Stimulated activated CD4-positive, alpha-beta T cell treated with anti-CD3 and anti-CD28 coated beads, Interleukin-15, amount 100 ng/mL, for 1 hour (primary cell): ENCODE measurements at places on chromosomes 2 and 18.

GRCh38 chr2:96555146-96555610, 18.6 kb downstream of the ARID5A start:
- no peak for DNase-seq

GRCh38 chr2:156023229-156023869, 309.2 kb downstream of the NR4A2 start:
- no peak for DNase-seq

- DNase-seq = no peak
Measured at GRCh38 chr2:241109210-241110088, 7.4 kb upstream of the MTERF4 start.

- DNase-seq = no peak
Measured at GRCh38 chr2:120949957-120950590, 214.4 kb downstream of the GLI2 start.

DNA sequence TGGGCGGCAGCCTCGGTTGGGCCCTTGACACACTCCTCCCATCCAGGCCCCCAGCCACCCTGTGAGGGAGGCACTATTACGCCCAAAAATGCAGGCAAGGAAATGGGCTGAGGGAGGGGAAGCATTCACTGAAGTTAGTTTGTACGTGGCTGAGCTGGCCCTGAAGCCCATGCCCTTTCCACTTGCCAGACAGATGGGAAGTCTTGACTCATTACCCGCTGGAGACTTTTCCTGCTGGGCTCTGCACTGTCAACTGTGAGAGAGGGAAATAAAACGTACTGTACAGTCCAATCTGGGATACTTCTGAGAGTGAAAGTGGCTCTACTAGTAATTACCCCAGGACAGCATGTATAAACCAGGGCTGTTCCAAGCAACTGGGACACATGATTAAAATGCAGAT, 125.9 kb downstream of the MSH2 start:
- DNase-seq = no peak

DNA sequence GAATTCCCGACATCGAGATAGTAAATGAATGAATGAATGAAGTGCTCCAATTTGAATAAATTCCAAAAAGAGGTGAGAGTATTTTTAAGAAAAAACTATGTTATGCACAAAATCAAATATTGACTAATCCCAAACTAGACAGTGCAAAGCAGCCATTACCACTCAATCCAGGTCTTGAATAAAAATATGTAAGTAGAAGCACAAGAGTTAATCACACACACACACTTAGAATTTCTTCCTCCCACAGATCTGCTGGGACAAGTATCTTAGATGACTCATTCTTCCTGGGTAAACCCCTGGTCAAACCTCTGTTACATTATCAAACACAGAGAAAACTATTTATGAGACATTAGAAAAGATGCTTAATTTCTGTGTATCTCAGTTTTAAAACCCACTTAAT, 102.0 kb downstream of the PLA2R1 start:
- DNase-seq = no peak

DNA sequence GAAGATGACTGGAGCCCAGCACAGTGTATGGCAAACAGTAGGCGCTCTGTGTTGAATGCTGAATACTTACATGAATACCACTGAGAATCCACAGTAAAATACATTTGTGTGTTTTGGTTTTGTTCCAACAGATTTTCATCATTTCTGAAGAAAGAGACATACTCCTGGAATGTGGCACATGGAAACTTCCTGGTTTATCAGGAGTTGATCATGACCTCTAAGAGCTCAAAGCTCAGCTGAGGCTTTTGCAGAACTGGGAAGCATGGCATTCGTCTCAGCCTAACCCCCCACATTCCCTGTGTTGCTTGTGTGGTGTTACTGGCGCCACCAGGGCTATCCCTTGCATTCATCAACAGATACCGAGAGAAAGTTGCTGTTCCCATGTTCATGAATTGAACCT, 316.9 kb upstream of the REV1 start:
- no peak for DNase-seq

GRCh38 chr18:29181151-29181901, 1004.4 kb upstream of the CDH2 start:
- DNase-seq = no peak

- DNase-seq = no peak
Measured at GRCh38 chr2:233346930-233347329, 7.4 kb upstream of the DGKD start.

DNA sequence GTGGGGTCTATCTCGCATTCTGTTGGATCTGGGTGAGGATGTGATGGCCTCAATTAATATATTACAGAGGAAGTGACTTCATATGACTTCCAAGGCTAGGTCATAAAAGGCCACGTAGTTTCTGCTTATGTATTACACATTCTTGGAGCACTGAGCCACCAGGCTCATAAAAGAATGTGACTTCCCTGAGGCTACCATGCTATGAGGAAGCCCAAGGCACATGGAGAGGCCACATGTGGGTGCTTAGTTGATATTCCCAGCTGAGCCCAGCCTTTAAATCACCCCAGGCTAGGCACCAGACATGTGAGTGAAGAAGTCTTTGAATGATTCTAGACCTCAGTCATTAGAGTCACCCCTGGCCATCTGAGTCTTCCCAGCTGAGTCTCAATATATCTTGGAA, 13.3 kb upstream of the REEP1 start:
- no peak for DNase-seq

DNA sequence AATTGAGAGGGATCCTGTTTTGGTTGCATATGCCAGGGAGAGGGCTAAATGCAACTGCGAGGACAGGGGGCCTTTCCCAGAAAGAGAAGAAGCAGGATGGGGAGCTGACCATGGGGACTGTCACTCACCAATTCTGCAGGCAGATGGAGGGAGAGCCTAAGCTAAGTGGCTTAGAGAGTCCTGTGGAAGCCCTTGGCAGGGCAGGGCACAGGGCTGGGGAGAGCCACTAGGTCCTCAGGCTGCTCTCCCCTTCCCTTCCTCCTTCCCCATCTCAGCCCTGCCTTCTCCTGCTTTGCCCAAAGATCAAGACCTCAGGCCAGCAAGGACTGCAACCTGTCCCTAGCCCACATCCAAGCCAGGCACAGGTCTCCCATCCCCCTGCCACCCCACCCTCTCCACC, 24.4 kb upstream of the CATIP start:
- DNase-seq = no peak

GRCh38 chr2:1664698-1665097, 79.6 kb downstream of the PXDN start:
- no peak for DNase-seq

DNA sequence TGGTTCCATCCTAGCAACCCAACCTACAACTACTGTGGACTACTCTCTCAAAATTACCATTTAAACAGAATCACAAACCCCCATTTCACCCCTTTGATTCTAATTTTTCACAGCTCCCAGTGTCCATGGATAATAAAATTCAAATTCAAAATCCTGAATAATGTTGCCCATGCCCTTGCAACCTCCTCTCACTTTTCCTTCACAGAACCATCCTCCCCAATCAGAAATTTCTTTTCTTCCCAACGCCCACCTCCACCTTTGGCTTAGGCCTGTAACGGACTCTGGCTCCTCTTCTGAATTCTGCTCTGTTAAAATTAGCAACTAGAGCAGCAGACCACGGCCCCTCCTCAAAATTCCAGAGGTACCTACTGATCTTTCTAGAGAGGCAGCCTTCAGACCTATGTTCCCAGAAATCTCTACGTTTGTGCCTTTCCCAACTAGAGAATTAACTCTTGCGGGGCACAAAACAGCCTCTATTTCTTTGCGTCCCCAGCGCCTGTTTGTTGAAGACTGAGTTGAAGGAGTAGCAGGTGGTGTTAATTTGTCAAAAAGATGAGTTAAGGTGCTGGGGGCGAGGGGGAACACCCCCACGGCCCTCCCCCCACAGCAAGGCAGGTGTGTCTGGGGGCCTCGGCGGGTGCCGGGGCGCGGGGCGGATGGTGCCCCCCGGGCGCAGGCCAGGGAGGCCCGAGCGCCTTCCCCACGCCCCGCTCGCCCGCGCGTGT, 428 bp upstream of the MAP3K20 start:
- no peak for DNase-seq

GRCh38 chr2:39730685-39731302, 48.3 kb downstream of the THUMPD2 start:
- DNase-seq = no peak

GRCh38 chr2:41914936-41915335, 132.9 kb upstream of the PKDCC start:
- no peak for DNase-seq

DNA sequence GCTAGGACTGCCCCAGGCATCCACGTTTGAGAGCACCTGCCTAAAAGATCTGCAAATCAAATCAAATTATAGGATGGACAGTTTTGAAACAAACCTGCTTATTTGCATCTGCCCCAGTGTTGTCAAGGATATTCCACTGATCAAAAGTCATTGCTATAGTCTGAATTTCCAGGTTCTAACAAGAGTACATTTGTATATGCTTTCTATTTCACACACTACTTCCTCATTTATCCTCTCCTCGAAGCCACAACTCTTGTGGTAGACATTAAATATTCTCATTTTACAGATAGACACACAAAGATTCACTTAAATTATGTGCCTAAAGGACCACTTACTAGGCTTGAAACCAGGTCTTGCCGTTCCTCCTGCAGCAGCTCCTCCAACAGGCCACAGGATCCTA, 11.9 kb upstream of the TET3 start:
- no peak for DNase-seq

DNA sequence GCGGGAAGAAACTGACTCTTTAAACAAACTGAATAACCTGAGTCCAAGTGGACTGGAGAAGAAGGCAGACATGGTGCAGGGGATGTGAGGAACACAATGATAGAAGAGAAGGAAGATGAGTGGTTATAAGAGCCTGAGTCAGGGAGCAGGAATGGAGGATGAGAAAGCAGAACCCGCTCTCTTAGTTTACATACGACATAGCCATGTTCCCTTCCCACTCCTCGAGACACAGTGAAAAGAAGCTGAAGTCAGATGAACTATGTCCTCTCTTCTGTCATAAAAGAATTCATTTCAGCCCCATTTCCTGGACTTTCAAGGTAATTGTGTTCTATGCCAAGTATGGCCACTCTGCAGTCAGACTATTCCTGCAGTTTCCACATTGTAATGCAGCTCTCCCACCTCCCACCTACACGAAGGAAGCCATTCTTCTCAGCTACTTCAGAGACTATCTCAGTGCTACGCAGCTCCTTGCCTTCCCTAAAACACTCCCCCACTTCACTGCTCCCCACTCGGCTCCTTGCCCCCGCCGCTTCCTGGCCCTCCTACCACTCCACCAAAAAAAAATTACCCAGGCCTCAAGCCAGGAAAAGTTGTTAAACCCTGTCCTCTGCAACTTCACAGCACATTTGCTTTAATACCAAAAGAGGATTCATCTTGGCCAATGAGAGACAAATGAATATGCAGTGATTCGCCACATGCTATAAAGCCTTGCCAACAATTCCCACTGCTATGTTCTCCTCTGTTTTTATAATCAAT, 323.4 kb upstream of the EPHA4 start:
- no peak for DNase-seq

GRCh38 chr2:204514439-204514838, 30.8 kb upstream of the PARD3B start:
- no peak for DNase-seq

DNA sequence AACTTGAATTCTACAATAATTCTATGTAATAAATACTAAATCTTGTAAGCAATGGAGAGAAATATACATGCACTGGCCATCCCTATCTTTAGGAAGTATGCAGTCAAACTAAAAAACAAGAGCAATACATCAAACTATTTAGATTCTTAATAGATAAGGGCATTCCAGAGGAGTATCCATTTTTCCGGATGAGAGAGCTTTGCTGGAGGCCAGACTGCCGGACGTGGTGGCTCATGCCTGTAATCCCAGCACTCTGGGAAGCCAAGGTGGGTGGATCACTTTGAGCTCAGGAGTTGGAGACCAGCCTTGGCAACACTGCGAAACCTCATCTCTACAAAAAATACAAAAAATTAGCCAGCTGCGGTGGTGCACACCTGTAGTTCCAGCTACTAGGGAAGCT, 60.8 kb downstream of the KIF5C start:
- no peak for DNase-seq

- DNase-seq = no peak
Measured at GRCh38 chr2:20214566-20215182, 10.3 kb downstream of the SDC1 start.

- no peak for DNase-seq
Measured at GRCh38 chr2:189516546-189516945, 64.0 kb downstream of the SLC40A1 start.

GRCh38 chr2:23426263-23426905, 41.4 kb downstream of the KLHL29 start:
- no peak for DNase-seq

- DNase-seq = no peak
Measured at GRCh38 chr2:176583607-176584006, 314.4 kb downstream of the MTX2 start.

DNA sequence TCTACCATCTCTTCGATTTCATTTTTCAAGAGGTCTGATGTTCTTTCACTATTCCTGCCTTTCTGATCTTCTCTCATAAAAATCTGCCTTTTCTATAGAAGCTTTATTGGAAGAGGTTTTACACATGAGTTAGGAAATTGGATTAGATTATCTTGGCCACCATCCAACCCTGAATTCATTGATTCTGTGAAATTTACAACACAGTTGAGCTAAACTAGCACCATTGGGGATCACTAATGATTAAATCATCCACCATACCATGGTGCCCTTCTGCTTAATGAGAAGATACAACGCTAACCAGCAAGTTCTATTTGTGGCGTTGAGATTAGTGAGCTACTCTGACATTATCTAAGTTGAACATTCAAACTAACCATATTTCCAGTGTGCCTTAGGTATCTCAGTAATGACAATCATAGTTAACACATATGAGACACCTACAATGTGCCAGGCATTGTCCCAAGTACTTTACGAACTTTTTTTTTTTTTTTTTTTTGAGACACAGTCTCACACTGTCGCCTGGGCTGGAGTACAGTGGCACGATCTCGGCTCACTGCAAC, 17.3 kb upstream of the LBH start:
- no peak for DNase-seq

GRCh38 chr2:65096948-65097347, 33.0 kb downstream of the RAB1A start:
- no peak for DNase-seq

GRCh38 chr2:143926736-143927135, 593.2 kb downstream of the ZEB2 start:
- no peak for DNase-seq

GRCh38 chr2:144507441-144508171, 12.3 kb downstream of the ZEB2 start:
- no peak for DNase-seq

GRCh38 chr2:75710220-75710576, 517 bp downstream of the GCFC2 start:
- no peak for DNase-seq
